Kidney capillary endothelial cell (primary cell): ENCODE measurements at places on chromosomes 11 and 22.

DNA sequence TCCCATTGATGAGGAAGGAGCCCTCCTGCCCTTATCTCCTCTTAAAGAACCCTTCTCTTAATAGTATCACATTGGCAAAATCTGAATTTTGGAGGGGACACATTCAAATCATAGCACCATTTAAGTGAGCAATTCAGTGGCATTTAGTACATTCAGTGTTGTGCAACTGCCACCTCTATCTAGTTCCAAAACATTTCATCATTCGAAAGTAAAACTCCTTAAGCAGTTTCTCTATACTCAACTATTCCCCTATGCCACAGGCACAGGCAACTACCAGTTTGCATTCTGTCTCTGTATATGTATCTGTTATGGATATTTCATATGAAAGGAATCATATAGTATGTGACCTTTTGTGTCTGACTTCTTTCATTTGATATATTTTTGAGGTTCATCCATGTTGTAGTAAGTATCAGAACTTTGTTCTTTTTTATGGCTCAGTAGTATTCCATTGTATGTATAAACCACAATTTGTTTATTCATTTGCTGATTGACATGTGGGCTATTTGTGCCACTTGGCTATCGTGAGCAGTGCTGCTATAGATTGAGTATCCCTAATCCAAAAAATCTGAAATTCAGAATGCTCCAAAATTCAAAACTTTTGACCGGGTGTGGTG, 22.9 kb downstream of the FAR1 start:
- no peak for DNase-seq

- no peak for DNase-seq
Observed at GRCh38 chr11:110486156-110486555, 56.4 kb downstream of the FDX1 start.

GRCh38 chr11:56922421-56922820, 66.3 kb upstream of the OR5AK2 start:
- DNase-seq, result no peak

DNA sequence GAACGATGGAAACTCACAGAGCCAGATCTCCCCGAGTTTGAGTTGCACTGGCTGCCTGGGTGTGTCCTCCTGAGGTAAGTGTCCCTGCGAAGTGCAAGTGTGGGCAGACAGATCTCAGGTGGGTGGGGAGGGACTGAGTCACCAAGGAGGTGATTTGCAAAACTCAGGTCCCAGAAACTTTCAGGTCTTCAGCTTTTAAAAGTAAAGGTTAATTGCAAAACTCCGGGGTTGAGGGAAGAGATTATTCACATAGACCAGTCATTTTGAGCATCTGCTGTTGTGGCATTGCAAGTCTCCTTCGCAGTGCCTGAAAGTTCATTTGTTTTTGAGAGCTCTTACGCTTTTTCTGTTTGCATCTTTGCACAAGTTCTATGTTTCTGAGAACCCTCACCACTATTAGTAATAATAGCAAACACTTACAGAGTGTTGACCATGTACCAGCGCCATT, 7.1 kb downstream of the CD44 start:
- DNase-seq, result no peak

- DNase-seq, result peak; percentile 78
Observed at GRCh38 chr22:38327805-38328204, 10.6 kb upstream of the CSNK1E start.

- peak; percentile 36 for DNase-seq
Observed at GRCh38 chr11:13053255-13053917, 44.3 kb downstream of the RASSF10 start.

DNA sequence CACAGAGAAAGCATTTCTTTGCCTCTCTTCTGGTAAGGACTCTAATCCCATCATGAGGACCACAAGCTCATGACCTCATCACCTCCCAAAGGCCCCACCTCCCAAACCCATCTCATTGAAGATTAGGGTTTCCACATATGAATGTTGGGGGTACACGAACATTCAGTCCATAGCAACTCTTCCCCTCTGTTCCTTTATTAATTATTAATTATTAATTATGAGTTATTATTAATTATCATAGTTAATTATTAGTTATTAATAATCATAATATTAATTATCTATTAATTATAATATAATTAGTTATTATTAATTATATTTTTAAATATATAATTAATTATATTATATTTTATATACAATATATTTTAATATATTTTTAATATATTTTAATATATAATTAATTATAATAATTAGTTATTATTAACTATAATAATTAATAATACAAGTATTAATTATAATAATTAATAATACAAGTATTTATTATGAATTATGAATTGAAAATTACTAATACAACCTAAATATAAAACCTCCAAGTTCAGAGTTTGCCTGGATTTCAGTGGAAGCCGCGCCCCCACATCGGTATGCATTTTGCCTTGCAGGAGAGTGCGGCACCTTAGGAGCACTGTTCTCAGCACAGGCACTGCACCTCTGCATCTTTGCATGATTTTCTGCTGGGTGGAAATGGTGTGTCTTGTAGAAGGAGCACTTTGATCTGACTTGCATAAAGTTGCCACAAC, 128.0 kb upstream of the FGF3 start:
- no peak for DNase-seq

GRCh38 chr11:14364322-14364721, 5.3 kb upstream of the RRAS2 start:
- no peak for DNase-seq

DNA sequence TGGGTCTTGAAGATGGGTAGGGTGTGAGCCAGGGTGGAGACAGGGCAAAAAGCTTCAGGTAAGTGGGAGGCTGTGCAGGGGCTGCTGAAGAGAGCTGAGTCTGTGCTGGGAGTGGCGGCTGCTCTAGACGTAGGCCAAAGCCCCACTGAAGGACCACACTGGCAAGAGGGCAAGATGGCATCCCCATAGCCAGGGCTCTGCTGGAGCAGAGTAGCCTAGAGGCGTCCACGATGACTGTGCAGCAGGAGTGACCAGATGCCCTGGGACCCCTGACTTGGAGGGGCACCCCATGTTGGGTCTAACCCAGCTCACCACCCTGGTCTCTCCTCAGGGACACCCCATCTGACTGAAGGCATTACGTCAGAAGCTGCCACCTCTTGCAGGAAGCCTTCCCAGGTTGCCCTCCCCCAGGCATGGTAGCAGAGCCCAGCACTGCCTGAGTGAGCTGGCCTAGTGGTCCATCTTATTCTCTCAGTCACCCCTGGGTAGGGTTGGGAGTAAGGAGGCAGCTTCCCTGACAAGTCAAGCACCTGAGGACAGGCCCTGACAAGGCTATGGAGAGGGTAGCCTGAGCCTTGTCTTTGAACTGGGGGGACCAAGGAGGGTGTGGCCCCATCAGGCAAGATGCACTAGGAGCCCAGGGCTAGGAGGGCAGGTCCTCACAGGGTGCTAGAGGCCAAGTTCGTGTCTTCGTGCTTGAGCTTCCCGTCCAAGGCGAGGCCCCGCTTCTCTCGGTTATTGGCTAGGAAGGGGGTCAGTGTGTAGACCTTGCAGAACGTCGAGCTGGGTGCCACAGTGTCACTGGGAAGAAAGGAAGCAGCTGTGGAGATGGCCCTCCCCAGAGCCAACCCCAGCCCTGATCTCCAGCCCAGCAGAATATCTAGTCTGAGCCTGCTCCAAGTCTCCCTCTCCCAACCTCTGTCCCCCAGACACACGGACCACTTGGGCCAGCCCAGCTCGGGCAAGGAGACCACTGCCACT, 33.1 kb downstream of the TPBGL start:
- no peak for DNase-seq

GRCh38 chr11:66478729-66479393, 1.4 kb upstream of the DPP3 start:
- no peak for DNase-seq

- DNase-seq, result no peak
Observed at GRCh38 chr22:31229402-31230079, 17.4 kb downstream of the LIMK2 start.

DNA sequence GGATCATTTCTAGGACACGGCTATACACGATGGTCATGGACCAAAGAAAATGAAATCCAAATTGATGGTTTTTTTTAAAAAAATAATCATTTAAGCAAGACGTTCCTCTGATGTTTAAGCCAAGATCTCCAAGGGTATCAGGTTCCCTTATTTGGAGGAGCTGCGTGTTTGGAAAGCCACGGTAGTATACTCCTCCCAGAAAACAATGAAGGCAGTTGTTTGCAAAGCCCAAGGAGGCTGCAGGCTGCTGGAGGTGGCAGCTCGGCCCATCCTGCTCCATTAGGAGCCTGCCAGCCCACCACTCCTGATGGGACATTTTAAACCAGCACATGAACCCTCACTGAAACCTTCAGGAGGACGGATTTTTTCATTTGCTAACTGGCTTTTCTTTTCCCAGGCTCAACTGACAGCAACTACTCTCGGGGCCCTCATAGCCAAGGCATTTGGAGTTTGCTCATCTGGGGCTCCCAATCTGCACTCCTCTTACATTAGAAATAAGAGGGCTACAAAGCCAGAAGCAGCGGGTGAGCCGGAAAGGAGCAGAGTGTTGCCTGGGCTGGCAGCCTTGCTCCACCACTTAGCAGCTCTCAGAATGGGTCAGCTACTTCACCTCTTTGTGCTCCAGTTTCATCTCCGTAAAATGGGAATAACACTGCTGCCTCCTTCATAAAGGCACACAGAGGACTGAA, 58.4 kb downstream of the ABTB2 start:
- no peak for DNase-seq
